Glutamatergic neuron (in vitro differentiated cells): ENCODE measurements at places on chromosomes 6 and 20. TPM values are rescaled to one million over a fixed set of nuclear protein-coding genes. Genes with fewer than 3 reads are reported as not detected.
A peak's percentile ranks its signal among the peaks of the same experiment; 100 is the strongest.

DNA sequence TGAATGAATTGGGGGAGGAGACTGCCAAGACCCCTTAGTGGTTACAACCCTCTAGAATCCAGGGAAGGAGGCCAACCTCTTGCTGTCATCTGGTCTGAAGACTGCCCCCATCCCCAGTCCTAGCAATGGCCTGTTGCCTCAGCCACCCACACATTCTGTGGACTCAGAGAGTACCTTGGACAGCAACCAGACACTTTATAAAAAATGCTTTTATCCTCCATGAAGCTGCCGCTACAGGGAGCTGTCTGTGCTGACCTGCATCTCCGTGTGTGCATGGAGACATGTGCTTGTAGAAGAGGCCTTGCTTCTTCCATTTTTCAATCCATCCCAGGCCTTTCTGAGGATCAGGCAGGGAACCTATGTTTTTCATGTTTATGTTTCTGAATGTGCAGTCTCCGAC is 15.2 kb downstream of the CDH22 start:
- no peak for DNase-seq

GRCh38 chr6:109383438-109383940 is 1.2 kb upstream of the CD164 start:
- DNase-seq: no peak

DNA sequence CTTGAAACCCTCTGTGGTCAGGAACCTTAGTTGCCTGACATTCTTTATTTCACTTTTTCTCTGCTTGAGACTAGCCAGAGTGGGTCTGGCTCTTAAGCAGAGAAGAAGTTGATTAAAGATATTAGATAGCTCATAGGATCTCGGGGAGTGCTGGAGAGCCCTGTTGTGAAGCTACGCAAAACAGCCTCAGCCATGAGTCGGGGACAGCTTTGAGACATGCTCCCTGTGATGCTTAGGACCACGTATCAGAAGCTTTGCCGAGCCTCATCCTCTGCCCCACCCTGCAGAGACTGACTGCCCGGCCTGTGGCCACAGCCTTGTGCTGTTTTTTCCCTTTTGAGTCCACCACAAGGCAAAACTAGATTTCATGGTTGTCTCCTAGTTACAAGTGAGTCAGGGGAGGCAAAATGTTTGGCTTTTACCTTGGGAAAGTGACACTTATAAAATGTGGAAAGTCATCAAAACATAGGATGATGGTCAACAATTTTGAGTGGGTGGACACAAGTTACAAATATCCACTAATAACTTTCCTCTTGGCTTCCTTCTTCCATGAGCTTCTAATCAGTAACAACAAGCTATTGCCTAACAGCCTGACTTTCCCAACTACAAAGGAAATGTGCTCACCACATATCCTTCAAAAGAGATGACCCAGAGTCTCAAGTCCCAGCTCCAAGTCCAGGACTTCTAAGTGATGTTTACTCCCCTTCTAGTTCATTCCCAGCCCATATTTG is 108.4 kb downstream of the JAG1 start:
- no peak for DNase-seq

DNA sequence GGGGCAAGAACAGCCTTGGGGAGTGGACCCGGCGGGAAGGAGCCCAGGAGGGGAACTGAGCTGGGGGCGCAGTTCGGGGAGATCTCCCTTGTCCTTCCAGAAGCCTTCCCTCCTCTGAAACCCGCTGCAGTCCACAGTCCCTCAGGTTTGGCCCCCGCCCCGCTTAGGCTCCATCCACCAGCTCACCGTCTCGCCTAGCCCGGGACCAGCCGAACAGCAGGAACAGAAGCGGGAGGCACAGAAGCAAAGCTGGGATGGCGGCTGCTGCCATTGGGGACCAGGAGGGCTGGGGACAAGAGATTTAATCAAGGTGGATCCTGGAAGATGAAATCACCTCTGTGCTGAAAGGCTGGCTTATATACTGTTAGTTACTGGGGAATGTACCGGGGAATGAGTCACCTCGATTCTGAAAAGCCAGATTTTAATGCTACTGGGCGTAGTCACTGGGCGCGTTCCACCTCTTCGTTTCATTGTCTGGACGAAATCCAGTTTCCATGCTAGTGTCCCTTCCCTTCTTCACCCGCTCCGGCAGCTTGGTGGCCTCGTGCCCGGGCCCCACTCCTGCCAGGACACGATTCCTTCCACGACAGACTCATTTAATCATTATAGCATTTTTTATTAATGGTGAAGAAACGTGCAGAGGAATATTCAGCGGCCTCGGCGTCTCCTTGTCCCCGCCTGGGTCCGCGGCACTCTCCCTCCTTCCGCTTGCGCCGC is at the start of gene RAET1L:
Gene RAET1L, minus strand, starts transcription at position 332 of the 717 bp plus-strand sequence. Its CDS starts 61 bp downstream, at position 271.
- DNase-seq: no peak

GRCh38 chr20:14383335-14383734 is 45.9 kb upstream of the FLRT3 start:
- DNase-seq: no peak

- DNase-seq: no peak
Observed at GRCh38 chr6:168192195-168192900, 113.3 kb upstream of the FRMD1 start.

- no peak for DNase-seq
Observed at GRCh38 chr6:107716688-107717089, 107.4 kb downstream of the SCML4 start.

GRCh38 chr20:38135651-38136420 is 29.2 kb downstream of the TGM2 start:
- DNase-seq: no peak

DNA sequence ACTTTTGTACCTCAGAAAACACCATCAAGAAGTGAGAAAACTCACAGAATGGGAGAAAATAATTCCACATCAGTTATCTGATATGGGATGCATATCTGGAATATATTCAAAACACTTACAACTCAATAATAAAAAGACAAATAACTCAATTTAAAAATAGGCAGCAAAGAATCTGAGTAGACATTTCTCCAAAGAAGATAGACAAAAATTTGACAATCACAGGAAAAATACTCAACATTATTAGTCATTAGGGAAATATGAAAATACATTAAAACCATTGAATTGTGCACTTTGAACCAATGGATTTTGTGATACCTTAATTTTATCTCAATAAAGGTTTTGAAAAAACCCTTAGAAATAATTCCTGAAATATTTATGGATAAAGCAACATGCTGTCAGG is 36.9 kb upstream of the STMND1 start:
- DNase-seq: no peak

DNA sequence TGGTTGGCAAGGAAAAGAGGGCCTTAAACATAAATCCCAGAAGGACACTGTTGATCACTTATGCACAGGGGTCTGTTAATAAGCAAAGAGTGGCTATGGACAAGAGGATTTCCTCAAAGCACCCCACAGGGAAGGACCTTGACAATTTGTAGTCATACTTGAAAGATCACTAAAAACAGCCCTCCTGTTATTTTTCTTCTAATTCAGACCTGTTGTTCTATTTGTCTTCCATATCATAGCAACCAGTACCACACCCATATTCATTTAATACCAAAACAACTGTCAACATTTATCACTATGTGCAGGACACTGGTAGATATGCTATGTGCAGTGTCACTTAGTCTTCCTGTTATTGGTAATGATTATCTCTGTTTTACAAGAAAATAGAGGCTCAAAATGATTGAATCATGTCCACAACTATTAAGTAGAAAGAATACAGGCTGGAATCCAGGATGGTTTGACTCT is 3.2 kb upstream of the DYNLRB1 start:
- DNase-seq: no peak

DNA sequence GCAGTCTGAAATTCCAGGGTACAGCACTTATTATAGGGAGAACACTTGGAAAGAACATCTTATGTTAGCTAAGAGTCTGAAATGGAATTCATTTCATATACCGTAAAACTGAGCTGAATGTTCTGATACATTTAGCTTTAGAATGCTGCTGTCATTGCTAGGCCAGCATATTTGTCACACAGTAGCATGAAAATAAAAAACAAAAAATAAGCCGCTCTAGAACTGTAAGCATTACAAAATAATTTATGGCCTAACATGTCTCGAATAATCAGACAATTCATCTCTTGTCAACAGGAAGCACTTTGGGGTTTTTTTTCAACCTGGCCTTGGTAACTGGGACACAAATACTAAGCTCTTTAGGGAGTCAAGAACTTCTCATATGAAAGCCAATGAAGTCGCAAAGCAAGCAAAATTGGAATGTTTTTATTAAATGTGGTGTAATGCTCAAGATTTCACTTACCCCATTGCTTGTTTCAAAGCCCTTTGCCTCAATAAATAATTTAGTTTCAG is 115.7 kb downstream of the PHACTR1 start:
- no peak for DNase-seq

DNA sequence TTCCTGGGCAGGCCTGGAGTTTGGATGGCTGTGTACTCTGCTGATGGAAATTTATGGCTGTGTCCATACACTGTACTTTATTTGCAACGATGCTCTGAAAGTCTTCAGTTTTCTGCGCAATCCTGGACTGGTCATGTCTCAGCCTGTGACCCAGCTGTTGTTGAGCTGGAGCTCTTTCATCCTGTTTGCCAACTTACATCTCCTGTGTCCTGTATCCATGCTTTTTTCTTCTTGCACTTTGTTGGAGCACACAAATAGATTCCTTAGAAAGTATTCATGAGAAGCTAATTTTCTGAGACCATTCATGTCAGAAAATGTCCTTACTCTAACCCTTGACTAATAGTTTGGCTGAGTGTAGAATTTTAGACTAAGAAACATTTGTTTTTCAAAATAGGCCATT is 251.2 kb downstream of the BCKDHB start:
- no peak for DNase-seq

- DNase-seq: peak; percentile 48
Observed at GRCh38 chr6:33279971-33280511, 3.1 kb downstream of the B3GALT4 start.

DNA sequence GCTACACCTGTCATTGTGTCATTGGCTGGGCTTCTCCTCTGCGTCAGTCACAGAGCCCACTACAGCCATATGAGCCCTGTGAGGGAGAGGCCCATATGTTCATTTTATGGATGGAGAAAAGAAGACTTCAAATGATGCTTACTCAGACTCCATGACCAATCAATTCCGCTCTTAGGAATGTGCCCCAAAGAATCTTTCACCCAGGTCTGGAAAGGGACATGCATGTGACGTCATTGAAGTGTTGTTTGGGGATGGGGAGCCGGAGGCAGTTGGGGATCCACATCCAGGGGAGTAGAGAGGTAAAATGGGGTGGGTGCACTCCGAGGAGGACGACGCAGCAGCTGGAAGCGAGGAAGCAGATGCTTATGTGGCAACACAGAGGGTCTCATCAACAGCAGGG is 9.6 kb upstream of the C6orf132 start:
- no peak for DNase-seq

The PNLDC1 gene
- total RNA-seq: not detected

The EYA4 gene
- not detected for total RNA-seq

The TRIM26 gene
- 58.5 TPM for total RNA-seq

The SALL4 gene
- total RNA-seq: 41.0 TPM

The ABHD12 gene
- total RNA-seq: 101 TPM

The USP49 gene
- 14.7 TPM for total RNA-seq

The STMN3 gene
- 459 TPM for total RNA-seq

The OR2J3 gene
- total RNA-seq: not detected

The SIM1 gene
- total RNA-seq: 49.8 TPM

The HLA-DOA gene
- total RNA-seq: 0.69 TPM

The GPR6 gene
- not detected for total RNA-seq

The LY6G6F gene
- total RNA-seq: not detected

The TRIM39 gene
- 14.0 TPM for total RNA-seq

The PYGB gene
- 295 TPM for total RNA-seq

The OR2H2 gene
- not detected for total RNA-seq
